ENCODE measurements at places on chromosomes 12 and 14.

DNA sequence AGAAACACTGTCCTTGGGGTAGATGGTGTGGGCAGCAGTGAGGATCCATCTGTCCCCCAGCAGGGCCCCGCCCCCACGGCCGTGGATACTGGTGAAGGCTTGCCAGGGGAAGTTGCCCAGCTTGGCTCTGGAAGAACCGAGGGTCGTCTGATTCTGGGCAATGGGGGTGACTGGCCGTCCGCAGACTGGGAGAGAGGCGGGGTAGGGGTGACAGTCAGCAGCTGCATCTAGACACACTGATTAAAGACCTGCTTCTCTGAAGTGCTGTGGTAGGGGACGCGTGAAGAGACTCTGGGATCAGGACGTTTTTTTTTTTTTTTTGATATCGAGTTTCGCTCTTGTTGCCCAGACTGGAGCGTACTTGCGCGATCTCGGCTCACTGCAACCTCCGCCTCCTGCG, 4.7 kb upstream of the C1R start:
- no peak for DNase-seq

- DNase-seq = no peak
Measured at GRCh38 chr12:3342051-3342450, 149.0 kb upstream of the PRMT8 start.

GRCh38 chr14:77407158-77407557, 16.2 kb downstream of the NOXRED1 start:
- DNase-seq = no peak

DNA sequence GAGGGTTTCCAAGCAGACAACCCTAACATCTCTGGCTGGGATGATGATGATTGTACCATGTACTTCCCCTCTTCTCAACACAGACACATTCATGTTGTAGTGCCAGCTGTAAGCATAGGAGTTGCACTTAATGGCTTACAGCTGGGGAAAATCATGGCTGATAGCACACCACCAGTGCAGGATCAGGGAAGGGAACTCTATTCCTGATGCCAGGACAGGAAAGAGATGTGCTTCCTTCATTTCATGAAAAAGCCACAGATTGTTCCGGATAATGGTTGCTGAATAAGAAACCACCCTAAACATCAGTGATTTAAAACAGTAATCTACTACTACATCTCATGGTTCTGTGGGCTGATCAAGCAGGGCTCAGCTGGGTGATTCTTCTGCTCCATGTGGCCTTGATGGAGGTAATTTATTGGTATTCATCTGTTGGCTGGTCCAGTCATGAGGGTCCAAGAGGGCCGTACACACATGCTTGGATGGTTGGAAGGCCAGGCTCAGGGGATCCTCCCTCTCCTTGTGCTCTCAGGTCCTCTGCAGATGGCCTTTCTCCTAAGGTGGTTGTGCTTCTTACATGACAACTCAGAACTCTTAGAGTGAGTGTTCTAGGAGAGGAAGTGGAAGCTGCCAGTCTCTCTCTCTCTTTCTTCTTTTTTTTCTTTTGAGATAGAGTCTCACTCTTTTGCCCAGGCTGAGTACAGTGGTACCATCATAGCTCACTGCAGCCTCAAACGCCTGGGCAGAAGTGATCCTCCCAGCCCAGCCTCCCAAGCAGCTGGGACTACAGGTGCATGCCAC, 16.5 kb downstream of the TRAF3 start:
- no peak for DNase-seq

DNA sequence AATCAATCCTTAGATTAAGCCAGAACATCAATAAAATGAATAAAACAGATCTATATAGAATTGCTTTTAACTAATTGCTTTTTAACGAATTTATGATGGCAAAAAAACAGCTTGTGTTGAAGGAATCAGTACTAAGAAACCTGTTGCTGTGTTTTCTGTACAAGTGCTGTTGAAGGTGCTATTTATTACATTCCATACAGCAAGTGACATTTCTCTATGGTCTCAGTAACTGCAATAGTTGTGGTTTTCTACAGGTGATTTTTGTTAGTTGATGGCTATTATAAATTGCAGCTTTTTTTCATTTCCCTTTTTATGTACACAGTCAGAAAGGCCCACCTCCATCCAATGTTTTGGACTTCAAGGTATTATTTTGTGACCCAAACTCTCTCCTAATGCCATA, 56.6 kb downstream of the SLC2A13 start:
- no peak for DNase-seq

GRCh38 chr12:19972325-19973288, 395.7 kb upstream of the PDE3A start:
- DNase-seq = no peak

Data from stimulated activated CD8-positive, alpha-beta memory T cell treated with anti-CD3 and anti-CD28 coated beads, Interleukin-15, amount 100 ng/mL, for 1 hour (primary cell).